ENCODE measurements at places on chromosomes 2 and 18.

DNA sequence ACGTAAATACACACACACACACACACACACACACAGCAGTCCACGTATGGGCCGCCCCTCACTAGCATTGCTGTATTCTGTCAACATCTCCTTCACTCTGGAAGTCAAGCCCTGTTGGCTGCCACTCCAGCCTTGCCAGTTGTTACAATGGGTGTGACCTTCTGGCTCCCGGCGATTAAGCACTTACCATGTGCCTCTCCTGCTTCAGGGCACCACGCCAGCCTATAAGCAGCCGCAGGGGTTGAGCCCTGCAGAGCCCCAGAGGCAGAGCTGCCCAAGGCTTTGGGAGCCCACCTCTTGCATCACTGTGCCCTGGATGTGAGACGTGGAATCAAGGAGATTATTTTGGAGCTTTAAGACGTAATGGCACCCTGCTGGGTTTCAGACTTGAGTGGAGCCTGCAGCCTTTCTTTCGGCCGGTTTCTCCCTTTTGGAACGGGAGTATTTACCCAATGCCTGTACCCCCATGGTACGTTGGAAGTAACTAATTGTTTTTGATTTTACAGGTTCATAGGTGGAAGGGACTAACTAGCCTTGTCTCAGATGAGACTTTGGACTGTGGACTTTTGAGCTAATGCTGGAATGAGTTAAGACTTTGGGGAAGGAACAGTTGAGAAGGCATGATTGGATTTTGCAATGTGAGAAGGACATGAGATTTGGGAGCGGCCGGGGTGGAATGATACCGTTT is 54.5 kb upstream of the ROCK2 start:
- DNase-seq: no peak

DNA sequence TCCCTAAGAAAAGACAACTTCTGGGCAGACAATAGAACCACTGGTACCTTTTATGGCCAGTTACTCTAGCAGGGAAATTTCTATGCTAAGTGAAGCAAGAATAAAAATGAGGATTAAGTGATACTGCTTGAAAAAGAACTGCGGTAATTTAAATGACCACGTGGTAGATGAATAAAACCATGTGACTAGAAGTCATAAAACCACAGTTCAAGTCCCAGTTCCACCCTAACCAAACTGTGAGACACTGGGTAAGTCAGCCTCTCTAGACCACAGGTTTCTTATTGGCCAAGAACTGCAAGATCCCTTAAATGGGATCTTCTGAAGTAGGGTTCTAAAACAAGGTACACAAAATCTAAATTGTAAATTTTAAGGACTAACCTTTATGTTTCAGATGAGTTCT is 12.7 kb downstream of the TMEM237 start:
- no peak for DNase-seq

DNA sequence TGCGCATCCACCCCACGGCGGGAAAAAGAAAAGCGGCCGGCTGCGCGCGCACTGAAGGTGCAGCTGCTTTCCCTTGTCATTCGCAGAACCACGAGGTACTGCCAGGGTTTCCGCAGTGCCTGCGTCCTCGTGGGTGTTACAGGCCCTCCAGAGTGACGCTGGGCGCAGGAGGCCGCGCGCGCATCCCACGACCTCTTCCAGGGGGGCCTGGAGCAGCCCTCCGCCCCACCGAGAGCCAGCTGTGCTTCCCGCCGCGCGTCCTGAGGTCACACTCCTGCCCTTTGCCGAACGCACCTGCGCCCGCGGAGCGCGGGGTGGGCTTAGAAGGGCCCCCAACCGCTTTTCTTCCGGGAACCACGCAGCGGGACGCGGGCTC is 378 bp upstream of the IAH1 start:
- DNase-seq: peak; percentile 17

GRCh38 chr2:69796174-69796573 is 33.3 kb upstream of the GMCL1 start:
- DNase-seq: no peak

DNA sequence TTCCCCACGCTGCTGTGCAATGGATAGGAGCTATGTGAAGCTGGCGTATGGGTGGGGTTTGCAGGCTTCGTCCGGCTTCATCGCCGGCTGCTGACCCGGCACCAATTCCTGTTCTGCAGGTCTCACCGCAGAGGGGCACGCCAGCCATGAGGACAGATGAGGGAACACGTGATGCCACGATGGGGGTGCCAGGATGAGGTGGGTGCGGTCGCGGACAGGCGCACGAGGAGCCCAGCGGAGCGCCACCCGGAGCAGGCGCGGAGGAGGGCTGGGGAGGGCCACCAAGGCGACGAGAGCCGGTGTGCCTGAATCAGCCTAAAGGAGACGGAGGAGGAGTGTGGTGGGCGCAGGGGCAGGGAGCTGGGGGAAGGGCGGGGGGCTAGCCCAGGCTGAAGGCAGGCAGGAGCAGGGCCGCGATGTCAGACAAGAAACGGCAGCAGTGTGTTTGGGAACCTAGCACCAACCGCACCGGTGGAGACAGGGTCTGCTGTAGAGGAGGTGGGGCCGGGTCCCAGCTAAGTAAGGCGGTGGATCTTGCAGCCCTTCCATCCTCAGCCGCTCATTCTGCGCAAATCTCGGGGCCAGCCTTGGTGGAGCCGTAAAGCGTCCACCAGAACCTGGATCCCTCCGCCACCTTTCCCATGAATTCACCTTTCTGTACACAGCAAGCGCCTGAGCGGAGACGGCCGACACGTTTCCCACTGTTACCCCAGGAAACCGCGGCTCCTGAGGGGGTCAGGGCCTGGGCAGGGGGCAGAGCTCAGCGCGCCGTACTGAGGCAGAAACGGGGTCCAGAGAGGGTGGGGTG is 17.0 kb upstream of the CD8A start:
- DNase-seq: peak; percentile 94

- DNase-seq: no peak
Measured at GRCh38 chr2:145797692-145798091, 1277.8 kb upstream of the ZEB2 start.

DNA sequence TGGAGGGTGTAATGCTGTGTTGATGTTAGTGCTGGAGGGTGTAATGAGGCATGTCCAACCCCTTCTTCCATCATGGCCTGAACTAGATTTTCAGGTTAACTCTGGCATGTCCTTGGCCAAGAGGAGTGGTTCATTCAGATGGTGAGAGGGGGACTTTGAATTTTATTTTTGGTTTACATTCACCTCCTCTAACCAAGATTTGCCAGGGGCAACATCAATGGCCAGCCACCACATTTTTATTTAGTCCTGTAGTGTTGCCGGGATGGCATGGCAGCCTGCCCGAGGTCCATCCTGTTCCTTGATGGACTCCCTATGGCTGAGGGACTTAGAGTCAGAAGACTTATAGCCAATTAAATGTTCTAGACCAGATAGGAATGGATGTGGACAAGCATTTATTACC is 484.6 kb upstream of the HS6ST1 start:
- no peak for DNase-seq

DNA sequence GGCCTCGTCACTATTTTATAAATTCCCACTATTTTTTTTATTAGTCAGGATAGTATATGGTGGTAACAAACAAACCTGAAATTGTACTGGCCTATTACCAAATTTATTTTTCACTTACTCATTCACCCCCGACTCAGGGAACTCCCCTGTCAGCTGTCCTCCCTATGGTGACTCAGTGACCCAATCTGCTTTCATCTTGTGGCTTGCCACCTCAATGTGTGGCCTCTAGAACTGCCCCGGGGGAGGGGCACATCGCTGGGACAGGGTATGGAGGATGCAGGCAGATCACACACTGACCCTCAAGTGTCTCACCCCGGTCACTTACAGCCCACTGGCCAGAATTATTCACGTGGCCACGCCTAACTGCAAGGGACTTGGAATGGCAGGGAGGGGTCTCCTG is 71.6 kb downstream of the ACTR2 start:
- no peak for DNase-seq

- no peak for DNase-seq
Measured at GRCh38 chr2:65613968-65614555, 181.7 kb upstream of the SPRED2 start.
